ENCODE measurements at places on chromosomes 1 and 21.

DNA sequence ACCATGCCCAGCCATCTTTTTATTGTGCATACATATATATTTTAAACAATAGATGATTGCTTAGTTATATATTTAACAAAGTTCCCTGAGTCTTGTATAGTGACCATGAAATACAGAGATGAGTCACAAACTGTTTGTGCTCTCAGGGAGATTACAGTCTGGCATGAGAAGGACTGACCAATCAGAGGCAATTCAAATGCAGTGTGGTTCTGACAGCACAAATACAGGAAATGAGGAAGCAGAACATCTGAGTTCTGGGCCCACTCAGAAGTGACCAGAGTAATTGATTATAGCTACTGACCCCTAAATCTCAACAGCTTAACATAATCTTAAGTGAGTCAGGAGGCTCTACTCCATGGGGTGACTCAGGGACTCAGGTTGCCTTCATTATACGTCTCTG lies 534.5 kb downstream of the OMA1 start:
- no peak for DNase-seq

DNA sequence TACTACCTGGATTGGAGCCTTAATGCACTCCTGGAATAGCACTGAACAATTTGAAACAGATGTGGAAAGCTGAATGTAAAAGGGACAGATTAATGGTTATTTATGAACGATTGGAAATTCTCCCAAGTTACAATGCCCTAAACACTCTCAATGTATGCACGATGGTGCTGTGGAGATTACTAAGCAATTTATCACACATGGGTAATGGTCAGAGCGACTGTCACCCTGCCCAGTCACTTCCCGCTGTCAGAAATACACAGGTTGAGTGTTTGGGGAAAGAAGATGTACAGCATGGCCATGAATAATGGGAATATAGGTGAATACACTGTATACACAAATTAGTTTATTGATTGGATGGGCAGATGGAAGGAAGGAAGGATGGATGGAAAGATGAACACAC lies 342.4 kb downstream of the VAV3 start:
- no peak for DNase-seq

DNA sequence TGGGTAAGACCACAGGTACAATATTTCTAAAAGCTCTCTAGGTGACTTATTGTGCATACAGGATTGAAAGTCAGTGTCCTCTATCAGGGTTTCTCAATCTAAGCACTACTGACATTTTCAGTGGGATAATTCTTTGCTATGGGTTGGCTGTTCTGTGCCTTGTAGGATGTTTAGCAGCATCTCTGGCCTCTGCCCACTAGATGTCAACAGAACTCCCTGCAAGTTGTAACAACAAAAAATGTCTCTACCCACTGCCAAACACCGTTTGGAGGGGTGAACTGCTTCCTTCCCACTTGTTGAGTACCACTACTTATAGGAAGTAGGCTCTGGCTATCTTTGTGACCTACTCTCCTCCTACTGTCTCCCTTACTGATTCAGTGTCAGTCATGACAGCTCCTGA lies 90.1 kb upstream of the ZRANB2 start:
- DNase-seq = no peak

DNA sequence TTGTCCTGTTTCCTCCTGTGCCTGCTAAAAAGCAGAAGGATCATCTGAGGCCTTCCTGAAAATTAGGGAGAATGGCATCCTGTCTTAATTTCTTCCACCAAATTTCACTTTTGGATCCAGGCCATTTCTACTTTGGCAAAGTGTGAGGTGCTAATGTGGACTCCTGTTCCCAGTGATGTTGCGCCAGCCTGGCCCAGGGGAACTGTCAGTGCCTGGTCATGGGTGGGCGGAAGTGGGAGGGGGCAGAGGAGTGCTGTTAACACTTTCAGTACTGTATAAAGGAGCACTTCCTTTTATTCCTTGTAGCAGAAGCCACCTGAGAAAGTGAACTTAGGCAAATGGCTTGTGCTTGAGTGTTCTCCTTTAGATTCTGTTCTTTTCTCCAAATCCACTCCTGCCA lies 19.9 kb downstream of the ELAPOR1 start:
- peak; percentile 55 for DNase-seq

DNA sequence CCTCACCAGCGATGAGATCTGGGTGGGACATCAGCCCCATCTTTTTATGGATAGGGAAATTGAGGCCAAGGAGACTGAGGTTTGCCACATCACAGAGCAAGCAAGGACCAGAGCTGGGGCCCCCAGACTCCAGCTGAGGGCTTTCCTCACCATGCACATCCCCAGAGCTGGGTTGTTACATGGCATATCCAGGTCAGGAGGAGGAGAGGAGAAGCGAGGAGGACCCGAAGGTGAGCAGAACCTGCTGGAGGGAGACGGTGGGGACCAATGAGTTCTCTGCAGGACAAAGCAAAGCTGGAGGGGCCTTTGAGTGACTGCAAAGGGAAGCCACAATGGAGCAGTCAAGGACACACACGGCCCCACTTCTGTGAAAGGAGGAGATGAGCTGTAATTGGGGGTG lies 255.5 kb upstream of the CSF3R start:
- DNase-seq = no peak

All from hematopoietic multipotent progenitor cell treated with erythropoietin and hydrocortisone succinate and interleukin-3 and kit ligand, for 8 days (in vitro differentiated cells).